ENCODE measurements at places on chromosomes 16 and 17. TPM values are rescaled to one million over a fixed set of nuclear protein-coding genes. Genes with fewer than 3 reads are reported as not detected.

The ITGB3 gene
- 114 TPM for total RNA-seq

The SLFN11 gene
- total RNA-seq: 39.0 TPM

The TMEM238L gene
- total RNA-seq: not detected

The RPGRIP1L gene
- 12.8 TPM for total RNA-seq

The POLG2 gene
- 10.6 TPM for total RNA-seq

The CPHXL2 gene
- total RNA-seq: not detected

The CHST5 gene
- total RNA-seq: not detected

The SLC9A5 gene
- total RNA-seq: 3.0 TPM
